ENCODE measurements at places on chromosomes 2 and 18.

DNA sequence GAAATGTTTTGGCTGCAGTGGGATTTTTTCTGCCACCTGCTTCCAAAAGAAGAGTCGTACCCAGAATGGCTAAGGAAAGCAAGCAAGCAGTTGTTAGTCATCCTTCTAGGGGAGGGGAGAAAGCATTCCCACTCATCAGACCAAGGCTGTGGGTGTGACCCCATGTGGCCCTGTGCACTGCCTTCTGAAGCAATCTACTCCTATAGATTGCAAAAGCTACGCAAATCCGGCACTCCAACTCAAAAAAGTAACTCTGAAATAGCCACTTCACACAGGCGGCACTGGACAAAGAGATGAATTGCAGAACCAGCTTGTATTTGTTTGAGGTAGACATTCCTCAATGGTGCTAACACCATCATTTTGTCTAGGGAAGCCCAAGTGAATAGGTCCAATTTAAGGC lies 44.3 kb downstream of the ST3GAL5 start:
- DNase-seq: no peak

- no peak for DNase-seq
These were observed 68.7 kb downstream of the DNAJC10 start for GRCh38 chr2:182784777-182785176.

- no peak for DNase-seq
These were observed 36.8 kb upstream of the AQP4 start for GRCh38 chr18:26902291-26902690.

- DNase-seq: no peak
These were observed 129.8 kb downstream of the CTIF start for GRCh38 chr18:48668466-48669179.

GRCh38 chr2:210443527-210443926 lies 33.0 kb downstream of the LANCL1 start:
- no peak for DNase-seq

DNA sequence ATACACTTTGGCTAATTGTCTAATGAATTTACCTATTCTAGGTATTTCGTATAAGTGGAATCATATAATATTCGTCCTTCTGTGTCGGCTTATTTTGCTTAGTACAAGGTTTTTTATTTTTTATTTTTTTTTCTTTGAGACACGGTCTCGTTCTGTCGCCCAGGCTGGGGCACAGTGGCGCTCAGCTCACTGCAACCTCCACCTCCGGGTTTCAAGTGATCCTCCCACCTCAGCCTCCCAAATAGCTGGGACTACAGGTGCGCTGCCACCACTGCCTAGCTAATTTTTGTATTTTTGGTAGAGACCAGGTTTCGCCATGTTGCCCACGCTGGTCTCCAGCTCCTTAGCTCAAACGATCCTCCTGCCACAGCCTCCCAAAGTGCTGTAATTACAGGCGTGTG lies 38.2 kb downstream of the PCBP1 start:
- no peak for DNase-seq

DNA sequence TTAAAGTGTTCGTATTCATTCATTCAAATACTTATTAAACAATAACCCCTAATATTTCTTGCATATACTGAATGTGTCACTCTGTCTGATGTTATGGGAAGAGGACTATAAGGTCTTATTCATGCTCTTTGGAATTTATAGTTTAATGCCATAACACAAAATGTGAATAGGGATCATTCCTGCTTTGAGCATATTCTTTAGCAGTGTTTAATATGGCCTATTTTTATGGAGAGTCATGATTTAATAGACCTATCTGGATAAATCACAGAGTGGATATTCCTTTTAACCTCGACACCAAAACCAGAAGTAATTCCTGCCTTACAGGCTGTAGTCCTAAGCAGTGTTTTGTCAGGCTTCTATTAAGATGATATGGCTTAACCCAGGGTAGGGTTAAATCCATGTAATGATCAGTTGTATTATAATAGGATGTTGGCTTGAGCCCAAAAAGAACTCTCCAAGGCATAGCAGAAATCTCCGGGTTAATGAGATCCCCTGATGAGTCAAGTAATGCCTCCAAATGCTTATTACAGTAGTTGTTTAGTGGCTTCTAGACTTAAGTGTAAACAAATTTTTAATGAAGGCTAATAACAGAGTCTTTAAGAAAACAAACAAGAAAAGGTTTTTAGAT lies 54.3 kb downstream of the GULP1 start:
- no peak for DNase-seq

DNA sequence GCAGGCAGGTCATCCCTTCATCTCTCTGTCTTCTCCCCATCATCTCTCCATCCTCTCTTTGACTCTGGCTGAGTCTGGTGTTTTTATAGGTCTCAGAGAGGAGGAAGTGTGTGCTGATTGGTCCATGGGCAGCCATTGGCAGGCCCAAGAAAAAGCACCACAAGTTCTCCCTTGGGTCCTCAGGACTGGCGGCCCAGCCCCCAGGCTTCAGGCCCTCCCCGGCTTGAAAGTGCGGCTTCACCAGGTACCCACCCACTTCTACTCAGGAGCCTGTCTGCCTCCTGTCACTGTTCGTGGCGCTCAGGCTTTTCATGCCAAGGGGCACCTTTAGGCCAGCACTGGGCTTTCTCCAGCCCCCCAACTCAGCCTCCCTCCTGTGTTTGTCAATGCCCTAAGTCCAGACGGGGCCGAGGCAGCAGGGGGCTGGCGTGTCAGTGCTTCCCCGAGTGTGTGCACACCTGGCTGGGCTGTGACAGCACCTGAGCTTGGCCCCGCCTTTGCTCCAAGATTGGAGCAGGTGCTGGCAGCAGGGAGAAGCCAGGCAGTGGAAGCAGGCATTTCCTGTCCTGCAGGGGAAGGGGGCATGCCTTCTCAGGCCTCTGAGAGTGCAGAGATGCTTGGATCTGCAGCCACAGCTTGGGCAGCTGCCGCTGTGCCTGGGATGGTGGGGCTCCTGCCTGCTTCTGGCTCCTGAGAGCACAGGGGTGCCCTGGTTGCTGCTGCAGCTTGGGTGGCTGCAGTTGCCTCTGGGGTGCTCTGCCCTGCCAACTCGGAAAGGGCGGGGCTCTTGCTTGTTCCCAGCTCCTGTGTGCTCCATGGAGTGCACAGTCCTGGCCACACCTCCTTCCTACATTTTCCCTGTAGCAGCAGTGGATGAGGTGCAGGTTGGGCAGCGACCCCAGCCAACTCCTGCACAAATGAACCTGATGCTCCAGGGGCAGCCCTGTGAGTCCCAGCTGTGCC lies 34.1 kb downstream of the FBXO48 start:
- no peak for DNase-seq

DNA sequence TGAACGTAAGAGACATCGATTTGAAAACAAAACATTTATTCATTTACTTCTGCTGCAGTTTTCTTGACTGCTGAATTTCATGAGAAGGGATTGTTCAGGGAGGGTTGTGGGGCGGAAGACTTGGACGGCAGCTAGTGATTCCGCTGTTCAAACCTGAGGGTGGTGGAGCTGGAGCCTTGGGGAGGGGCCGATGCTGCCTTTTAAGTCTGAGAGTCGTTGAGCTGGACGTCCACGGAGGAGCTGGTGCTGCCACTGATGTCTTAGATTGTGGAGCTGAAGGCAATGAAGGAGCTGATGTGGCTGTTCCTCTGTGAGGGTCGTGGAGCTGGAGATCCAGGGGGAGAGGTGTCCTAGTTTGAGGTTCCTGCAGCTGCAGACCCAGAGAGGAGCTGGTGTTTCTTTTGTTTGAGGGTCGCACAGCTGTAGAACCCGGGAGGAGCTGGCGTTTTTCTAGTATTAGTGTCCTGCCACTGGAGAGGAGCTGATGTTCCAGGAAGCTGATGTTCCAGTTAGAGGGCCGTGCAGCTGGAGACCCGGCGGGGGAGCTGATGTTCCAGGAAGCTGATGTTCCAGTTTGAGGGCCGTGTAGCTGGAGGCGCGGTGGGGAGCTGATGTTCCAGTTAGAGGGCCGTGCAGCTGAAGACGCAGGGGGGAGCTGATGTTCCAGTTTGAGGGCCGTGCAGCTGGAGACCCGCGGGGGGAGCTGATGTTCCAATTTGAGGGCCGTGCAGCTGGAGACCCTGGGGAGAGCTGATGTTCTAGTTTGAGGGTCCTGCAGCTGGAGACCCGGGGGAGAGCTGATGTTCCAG lies 150.9 kb downstream of the RTP5 start:
- no peak for DNase-seq

- no peak for DNase-seq
These were observed 9.8 kb upstream of the RAB17 start for GRCh38 chr2:237600205-237600846.

GRCh38 chr2:38806015-38806732 lies 28.2 kb downstream of the GEMIN6 start:
- DNase-seq: no peak

DNA sequence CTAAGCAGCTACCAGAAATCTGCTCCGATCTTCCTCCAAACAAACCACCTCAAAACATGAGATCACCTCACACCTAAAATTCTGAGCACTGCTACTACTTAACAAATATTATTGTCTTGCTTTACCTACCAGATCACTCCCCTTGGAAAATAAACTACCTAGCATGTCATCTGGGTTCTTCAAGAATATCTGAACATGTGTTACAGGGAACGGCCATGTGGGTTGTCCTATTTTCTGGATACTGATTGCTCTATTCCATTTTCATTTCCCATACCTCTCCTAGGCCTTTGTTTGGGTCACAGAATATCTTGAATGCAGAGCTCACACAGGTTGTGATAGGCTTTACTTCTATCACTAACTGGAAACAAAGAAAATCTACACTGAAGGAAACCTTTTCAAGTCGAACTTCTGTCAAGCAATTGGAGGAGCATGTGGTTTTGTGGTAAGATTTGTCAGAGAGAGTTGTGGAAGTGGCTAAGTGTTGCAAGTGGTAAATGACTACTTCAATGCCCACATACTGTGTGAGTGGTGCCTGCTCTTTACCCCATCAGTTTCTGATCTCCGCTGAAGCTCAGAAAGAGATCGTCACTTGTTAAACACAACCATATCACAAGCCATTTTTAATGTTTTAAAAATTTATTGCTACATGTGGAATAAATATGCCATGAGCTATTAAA lies 739.1 kb upstream of the ZEB2 start:
- peak; percentile 27 for DNase-seq

GRCh38 chr2:210318891-210319290 lies 3.9 kb upstream of the MYL1 start:
- peak; percentile 9 for DNase-seq

DNA sequence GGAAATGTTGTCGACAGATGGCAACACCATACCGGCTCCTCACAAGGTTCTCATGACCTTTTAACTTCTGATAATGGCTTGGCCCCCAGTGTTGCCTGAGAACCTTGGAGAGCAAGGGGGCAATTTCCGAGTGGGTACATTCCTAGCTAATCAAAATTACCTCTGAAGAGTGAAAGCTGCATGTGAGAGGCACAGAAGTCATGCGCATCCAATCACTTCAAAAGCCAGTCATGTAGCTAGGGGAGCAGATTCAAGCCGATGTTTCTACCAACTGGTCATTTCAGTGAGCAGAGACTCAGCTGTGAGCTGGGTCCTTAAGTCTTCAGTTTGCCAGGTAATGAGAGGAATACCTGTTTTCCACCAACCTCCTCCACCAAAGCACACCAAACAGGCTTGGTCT lies 111.4 kb downstream of the LIPG start:
- no peak for DNase-seq

DNA sequence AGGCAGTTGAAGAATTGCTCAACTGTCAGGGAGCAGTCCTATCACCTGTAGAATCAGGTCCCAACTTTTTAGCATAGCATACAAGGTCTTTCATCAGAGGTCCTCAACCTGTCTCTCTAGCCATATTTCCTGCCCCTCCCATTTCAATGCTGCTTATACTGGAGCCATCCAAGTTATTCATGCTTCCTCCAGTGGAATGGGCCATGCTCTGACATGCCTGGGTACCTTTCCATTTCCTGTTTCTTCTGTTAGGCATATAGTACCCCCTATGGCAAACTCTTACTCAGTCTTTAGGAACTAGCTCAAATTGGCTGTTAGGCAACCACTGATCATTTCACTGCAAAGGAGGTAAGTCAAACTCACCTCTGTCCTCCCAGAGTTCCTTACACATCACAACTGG lies 51.0 kb upstream of the ABCA12 start:
- DNase-seq: no peak

DNA sequence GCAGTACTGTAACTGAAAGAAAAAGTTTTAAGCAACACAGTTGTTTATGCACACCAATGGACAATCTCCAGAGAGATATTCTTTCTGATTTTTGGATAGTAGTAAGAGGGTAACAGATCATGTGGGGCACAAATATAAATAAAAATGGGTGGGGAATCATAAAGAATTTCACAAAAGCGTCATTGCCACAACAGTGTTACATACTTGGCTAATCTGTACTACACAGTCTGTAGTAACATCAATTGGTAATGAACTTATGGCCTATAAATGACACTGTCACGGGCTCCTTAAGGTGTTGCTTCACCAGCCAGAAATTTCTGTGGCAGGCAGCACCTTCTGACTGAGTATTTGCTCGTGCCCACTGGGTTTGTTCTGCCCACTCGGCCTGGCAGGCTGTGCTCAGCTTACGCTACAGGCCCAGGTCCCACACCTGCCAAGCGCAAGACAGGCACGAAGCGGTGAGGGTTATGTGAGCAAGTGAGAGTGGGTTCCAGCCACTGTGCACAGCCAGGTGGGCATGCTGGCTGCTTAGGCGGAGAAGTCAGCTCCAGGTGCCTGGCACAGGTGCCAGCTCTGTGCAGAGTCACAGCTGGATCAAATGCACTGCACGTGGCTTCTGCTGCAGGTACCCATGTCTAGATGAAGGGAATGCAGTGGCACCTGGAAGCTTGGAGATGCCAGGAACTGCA lies 532.5 kb upstream of the SLC39A10 start:
- no peak for DNase-seq

- no peak for DNase-seq
These were observed 30.1 kb upstream of the ODC1 start for GRCh38 chr2:10478298-10478625.
